ENCODE measurements at places on chromosomes 5 and 9.
A peak's percentile ranks its signal among the peaks of the same experiment; 100 is the strongest.

DNA sequence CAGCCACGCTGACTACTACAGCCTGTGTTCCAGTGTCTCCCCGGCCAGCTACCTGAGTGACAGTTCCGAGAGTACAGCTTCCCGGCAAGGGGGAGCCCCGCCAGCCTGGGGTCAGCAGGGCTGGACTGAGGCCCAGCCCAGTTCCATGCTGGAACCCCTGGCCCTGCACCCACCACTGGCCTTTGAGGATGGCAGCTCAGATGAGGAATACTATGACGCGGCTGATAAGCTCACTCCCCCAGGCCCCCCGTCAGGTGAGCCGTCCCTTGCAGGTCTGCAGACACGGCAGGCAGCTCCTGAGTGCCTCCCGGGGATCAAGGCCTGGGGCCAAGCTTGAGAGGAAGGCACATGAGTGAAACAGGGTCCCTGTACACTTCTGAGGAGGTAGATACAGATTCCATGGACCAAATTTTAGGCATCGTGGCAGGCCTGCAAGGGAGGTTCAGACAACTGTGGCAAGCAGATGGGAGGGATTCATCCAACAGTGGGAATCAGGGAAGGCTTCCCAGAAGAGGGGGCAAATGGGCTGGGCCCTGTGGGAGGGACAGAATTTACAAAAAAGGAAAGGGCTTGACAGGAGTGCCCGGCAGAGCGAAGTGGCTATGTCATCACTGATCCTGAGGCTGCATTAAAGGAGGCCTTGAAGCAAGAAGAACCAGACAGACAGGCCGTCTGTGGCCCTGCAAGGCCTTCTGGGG, 12.8 kb upstream of the TRMT10B start:
- no peak for DNase-seq

DNA sequence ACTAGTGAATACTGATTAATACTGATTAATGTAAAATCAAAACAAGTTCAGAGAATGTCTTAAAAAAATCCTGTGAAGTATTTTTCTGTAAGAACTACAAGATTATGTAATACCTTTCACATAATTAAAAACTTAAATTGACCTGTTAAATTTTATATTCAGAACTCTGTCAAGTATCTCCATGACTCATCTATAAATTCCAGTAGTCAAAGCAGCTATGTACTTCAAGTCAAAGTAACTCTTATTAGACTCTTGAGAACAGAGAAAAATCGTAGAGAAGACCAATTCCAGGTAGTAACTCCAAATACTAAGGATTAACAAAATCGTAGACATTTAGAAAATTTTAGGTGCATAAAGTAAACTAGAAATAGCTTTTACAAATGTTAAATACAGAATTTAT, 77.1 kb downstream of the HOMER1 start:
- no peak for DNase-seq

- DNase-seq = no peak
Observed at GRCh38 chr5:4636378-4636777, 503.8 kb upstream of the ADAMTS16 start.

DNA sequence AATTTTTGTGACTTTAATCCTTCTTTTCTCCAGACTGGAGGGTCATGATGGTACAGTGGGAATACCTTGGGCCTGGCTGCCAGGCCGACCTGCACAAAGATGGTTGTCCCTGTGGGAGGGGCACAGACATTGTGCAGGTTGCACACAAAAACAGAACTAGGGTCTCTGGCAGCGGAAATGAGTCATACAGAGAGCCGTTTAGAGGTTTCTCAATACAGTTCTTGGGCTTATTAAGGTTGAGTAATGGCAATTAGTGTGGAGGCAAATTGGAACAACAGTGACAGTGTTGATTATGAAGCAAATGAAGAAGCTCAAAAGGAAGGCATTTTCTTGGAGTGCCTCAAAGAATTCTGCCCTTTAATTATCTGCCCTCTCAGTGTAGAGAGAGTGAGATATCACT, 173.6 kb downstream of the TENT4A start:
- DNase-seq = no peak

GRCh38 chr9:96751815-96752214, 26.1 kb downstream of the ZNF510 start:
- no peak for DNase-seq

DNA sequence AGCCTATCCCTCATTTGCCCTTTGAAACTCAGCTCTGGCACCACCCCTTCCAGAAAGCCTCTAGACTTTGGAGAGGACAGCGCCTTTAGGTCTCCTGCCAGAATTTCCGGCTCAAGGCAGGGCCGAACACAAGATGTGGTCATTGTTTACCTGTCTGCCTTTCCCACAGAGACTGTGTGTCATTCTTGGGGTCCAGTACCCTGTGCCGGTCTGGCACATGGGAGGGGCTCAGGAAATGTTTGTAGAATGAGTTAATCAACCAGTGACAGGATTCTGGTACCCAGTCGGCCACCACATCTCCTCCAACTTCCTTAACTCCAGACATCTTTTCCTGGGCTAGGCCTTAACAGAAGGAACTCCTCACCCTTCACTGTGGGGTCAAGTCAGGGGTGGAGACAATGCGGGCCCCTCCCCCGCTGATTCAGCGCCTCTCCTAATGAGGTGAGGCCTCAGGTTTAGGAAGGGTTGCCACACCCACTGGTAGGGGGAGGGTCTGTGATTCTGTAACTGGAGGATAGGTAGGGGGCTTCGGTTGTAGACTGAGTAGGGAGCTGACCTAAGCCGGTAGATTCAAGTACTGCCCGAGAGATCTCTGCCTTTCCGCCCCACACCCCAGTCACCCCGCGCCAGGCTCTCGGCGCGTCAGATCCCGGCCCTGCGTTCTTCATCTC, 29.3 kb downstream of the PCDH1 start:
- peak; percentile 41 for DNase-seq

- no peak for DNase-seq
Observed at GRCh38 chr5:1357946-1358725, 13.2 kb upstream of the CLPTM1L start.

GRCh38 chr5:139733010-139733688, 62.5 kb upstream of the PSD2 start:
- DNase-seq = no peak

DNA sequence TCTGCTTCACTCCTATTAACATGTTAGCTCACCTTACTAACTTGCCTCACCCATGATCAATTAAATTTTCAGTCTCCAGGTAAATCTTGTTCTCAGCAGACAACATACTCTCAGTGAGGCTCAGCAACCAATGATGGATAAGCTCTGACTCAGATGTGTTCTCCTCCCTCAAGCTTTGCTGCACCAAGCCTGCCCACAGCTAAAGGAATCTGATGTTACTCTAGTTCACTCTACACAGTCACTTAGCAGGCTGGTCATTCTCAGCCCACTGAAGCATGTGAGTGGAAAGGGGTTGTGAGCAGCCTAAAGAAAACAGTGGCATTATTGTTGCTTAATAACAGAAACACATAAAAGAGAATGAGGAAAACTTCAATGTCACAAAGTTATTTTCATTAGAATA, 37.3 kb upstream of the CTNND2 start:
- DNase-seq = no peak

DNA sequence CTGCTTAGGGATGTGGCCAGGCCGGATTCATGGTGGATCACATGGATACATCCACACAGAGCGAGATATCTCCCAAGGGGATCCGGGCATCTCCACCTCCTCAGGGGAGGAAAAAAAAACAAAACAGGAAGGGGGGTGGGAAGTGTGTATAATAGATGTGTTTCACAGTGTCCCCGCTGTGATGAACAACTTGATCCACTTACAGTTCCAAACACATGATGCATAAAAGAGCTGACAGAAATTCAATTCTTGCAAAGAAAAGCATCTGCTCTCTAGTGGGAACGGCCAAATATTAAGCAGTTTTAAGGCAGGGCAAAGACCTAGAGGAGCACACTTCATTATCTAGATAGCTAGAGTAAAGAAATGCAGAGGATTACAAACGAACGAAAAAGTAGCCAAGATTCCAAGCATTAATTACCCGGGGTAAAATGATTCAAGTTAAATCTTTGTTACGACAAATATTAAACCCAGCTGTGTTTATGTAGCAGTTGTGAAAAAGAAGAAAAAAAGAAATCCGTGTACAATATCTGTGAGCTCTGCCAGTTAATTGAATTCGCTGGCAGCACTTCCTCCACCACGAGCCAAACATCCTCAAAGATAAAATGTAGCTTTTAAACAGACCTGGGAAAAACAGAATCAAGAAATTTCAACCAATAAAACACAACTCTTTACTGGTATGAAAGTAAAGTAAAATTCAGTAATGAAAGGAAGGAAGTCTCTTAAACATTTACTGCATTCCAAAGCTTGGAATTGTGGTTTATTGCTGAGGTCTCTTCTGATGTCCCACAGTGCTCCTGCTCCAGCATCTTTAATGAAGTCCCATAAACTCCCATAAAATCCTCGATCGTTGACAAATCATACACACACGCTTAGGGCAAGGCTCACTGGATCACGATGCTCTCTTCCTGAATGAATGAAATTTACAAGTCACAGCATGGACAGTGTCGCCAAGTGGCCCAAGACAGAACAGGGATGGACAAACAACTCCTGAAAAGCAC, 213.0 kb downstream of the CRB2 start:
- DNase-seq = no peak

GRCh38 chr5:56498759-56499395, 265.7 kb upstream of the ANKRD55 start:
- no peak for DNase-seq

Measured in NCI-H1930 (cell line).